ENCODE measurements at places on chromosomes 13 and 19.

GRCh38 chr13:85278851-85279250 lies 520.4 kb downstream of the SLITRK6 start:
- DNase-seq = no peak

DNA sequence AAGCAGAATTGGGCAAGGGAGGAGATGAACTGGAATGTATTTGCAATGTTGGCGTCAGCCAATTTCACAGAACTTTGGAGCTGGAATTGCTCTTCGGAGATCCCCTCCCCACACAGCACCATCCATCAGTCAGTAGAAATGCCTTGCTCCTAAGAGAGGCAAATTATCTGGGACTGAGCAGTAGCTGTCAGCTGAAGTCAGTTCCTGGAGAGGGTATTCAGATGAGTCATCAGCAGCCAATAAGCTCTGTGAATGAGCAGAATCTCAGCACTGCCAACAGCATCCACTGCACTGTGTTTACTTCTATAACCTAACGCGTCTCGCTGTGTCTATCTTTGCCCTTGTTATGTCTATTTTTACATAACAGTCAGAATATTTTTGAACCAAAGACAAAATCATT lies 213.7 kb downstream of the SLITRK5 start:
- DNase-seq = no peak

DNA sequence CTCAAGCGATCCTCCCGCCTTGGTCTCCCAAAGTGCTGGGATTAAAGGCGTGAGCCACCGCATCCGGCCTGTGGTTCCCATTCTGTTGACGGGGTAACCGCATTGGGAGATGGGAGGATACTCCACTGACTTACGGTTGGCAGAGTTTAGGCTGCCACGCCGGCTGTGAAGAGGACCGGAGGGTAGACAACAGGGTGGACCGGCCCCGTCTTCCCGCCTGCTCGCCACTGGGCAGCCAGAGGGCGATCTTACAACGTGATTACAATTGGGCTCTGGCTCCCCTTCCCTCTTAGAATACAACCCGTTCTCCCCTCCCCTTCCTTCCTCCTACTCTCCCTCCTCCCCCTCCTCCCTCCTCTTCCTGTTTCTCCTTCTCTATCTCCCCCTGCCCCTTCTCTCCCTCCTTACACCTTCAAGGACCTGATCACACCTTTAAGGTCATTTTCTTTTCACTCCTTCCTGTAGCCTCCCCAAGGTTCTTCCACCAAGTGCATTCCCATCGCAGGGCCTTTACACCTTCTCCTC lies 957 bp upstream of the CCDC194 start:
- peak; percentile 57 for DNase-seq

GRCh38 chr19:46014941-46015686 lies 7.7 kb downstream of the PGLYRP1 start:
- peak; percentile 36 for DNase-seq

GRCh38 chr13:43360892-43361610 lies 337.7 kb downstream of the DNAJC15 start:
- DNase-seq = no peak

DNA sequence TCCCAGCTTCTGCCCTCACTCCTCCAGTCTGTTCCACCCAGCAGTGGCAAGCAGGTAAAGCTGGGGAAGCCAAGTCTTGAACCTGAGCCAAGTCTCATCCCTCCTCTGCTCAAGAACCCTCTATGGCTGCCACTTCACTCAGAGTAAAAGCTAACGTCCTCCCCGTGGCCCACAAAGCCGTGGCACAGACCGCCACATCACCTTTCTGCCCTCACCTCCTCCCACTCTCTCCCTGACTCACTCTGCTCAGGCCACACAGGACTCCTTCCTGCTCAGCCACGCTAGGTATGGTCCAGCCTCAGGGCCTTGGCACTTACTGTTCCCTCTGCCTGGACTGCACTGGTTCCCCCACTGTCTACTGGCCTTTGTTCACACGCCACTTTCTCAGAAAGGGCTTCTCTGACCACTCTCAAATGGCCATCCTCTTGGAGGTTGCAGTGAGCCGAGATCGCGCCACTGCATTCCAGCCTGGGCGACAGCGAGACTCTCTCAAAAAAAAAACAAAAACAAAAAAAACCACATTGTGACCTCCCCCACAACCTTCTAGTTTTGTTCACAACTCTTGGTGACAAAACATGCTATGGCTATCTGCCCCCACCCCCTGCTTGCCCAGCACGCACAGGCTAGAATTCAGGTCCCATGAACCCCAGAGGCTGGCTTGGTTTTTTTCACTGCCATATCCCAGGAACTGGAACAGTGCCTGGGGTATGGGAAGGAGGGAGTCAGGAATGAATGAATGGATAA lies 15.8 kb downstream of the NDUFB7 start:
- no peak for DNase-seq

DNA sequence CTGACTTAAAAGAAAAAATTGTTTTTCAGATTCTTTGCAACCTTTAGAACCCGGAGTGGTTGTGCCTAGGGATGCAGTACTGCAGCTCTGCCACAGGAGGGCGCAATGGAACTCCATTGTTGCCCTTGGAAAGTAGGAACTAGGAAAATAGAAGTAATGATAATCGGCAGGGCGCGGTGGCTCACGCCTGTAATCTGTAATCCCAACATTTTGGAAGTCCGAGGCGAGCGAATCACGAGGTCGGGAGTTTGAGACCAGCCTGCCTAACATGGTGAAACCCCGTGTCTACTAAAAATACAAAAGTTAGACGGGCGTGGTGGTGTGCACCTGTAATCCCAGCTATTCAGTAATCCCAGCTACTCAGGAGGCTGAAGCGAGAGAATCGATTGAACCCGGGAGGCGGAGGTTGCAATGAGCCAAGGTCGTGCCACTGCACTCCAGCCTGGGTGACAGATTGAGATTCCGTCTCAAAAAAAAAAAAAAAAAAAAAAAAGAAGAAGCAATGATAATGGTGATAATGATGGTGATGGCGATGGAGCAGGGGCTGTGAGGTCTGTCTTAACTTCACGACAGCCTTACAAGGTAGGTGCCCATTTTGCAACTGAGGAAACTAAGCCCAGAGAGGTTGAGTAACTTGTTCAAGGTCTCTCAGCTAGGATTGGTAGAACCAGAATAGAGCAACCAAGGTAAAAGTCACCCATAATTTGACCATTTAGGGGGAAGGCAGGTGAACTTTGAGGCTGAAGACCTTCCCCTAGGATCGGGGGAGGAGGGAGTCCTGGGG lies 5.5 kb upstream of the ADAMTS10 start:
- no peak for DNase-seq

- no peak for DNase-seq
These were observed 8.9 kb downstream of the TTYH1 start for GRCh38 chr19:54424201-54424600.

DNA sequence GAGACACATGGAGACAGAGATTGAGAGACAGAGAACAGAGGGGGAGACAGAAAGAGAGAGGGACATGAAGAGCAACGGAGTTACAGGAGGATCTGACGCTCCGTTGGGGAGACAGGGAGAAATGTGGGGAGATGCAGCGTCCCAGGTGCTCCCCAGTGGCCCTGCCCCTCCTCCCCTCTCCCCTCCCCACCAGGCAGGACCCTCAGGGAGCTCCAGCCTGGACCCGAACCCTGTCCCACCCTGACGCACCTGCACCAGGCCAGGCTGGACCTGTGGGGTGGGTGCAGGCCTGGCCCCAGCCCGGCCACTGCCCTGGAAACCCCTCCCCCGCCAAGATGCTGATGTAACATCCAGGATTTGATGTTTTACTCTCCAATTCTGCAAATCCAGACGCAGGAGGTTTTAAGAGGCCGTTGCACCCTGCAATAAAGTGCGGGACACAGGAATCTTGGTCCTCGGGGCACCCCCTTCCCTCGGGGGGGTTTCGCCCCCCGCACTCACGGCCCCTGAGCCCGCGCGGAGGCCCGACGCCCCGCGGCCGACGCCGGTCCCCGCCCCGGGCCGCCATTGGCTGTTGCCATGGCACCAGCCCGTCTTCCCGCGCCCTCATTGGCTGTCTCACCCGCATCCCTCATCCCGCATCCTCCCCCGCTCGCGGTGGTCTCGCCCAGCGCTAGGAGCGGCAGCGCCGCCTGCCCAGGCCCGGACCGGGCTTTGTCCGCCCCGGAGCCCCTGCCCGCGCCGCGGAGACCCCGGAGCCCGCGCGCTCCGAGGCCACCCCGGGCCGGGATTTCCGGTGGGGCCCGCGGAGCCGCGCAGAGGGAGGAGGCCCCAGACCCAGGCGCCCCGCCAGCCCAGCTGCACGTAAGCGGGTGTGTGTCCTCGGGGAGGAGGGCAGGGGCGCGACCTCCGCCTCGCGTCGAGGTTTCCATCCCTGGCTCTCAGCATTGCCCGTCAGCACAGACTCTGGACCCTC lies at the start of gene APC2:
APC2 (plus strand) TSS at position 655 of the 976 bp plus-strand sequence. CDS start 2,881 bp downstream, outside the sequence.
- DNase-seq = no peak

DNA sequence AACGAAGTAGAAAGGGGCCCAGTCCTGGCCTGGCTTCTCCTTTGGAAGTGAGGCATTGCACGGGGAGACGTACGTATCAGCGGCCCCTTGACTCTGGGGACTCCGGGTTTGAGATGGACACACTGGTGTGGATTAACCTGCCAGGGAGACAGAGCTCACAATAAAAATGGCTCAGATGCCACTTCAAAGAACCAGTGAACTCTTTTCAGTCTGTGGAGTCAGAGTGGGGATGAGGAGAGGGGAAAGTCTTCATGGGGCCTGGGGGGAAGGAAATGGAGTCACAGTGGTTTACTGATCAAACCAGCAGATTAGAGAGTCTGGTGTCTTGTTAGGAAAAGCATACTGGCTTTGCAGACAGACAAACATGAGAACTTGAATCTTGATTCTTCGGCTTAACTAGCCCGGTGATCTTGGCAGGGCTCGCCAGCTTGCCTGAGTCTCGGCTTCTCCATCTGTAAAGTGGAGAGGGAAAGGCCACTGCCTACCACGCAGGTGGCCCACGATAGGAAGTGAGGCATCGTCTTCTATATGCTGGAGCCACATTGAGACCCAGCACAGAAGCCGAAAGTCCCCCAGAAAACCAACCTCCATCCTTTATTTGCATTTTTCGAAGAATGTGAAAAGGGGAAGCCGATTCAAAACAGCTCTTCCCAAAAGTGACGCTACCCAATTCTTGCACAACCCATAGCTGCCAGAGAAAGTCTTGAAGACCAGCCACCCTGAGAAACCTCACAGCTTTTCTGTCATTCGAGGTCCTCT lies at the start of gene FFAR1:
FFAR1 (plus strand) TSS at position 732 of the 759 bp plus-strand sequence. CDS start 3,650 bp downstream, outside the sequence.
- peak; percentile 52 for DNase-seq

- no peak for DNase-seq
These were observed 11.3 kb downstream of the IQCN start for GRCh38 chr19:18262917-18263316.

- no peak for DNase-seq
These were observed 332.2 kb downstream of the MYO16 start for GRCh38 chr13:108961542-108962125.

DNA sequence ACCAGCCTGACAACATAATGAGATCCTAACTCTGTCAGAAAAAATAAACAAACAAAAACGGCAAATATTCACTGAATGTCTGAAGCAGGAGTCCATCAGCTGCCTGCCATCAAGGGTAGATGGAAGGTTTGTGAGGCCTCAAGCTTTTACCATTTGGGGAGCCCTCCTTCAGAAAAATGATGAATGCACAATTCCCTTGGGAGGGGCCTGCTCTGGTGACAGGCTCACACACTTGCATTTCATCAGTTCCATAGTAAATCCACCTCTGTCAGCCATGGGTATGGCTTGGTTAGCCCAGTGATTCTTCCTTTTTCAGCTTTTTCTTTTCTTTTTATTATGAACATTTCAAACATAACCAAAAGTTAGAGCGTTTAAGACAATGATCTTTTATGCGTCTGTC lies 26.3 kb upstream of the KATNAL1 start:
- DNase-seq = no peak

GRCh38 chr19:53424968-53425597 lies 6.7 kb upstream of the ZNF761 start:
- DNase-seq = peak; percentile 37

DNA sequence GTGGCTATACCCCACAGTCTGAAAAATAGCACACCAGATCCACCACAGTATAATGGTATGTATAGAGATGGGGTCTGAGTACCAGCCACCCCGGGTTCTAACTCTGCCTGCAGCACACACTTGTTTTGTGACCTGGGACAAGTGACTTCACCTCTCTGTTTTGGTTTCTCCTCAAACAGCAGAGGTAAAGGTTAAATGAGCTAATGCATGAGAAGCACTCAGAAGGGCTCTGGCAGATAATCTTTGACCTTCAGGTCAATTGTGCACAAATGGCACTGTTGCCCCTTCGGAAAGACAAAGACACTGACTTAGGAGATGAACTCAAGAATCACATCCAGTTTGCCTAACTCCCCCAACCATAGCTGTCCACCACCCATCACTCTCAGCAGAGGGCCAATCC lies 7.7 kb downstream of the ZC3H4 start:
- DNase-seq = no peak

DNA sequence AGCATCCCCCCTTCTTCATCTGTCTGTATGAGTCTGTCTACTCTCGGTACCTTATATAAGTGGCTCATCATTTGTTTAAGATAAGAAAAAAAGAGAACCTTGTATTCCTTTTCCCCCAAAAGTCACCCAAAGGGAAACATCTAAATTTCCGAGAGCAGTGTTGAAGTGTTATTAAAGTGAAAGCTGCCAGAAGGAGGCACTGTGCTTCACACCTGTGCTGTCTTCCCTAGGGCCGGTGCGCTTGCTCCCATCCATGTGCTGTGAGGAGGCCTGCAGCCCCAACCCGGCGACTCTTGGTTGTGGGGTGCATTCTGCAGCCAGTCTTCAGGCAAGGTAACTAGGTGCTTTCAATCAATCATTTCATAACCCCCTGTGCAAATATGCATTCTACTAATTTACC lies 97.5 kb downstream of the TNFRSF19 start:
- DNase-seq = no peak

- no peak for DNase-seq
These were observed 45.8 kb downstream of the VWA8 start for GRCh38 chr13:41915081-41915480.

Data from stimulated activated CD8-positive, alpha-beta memory T cell treated with anti-CD3 and anti-CD28 coated beads, Interleukin-15, amount 100 ng/mL, for 48 hours (primary cell).